Kidney (tissue), 22 donors: ENCODE measurements at places on chromosomes 2 and 18. TPM values are rescaled to one million over a fixed set of nuclear protein-coding genes. Genes with fewer than 3 reads are reported as not detected.
A peak's percentile ranks its signal among the peaks of the same experiment; 100 is the strongest.

- no peaks in the 10 kb centered on the region for H3K27me3 ChIP-seq
- no peak overlapping the region for H3K4me3 ChIP-seq
- H3K36me3 ChIP-seq, result no peaks in the 10 kb centered on the region
- no peaks in the 10 kb centered on the region for H3K4me1 ChIP-seq
- DNase-seq, result no peak
Observed at GRCh38 chr2:769771-770170, 92.6 kb upstream of the TMEM18 start.

DNA sequence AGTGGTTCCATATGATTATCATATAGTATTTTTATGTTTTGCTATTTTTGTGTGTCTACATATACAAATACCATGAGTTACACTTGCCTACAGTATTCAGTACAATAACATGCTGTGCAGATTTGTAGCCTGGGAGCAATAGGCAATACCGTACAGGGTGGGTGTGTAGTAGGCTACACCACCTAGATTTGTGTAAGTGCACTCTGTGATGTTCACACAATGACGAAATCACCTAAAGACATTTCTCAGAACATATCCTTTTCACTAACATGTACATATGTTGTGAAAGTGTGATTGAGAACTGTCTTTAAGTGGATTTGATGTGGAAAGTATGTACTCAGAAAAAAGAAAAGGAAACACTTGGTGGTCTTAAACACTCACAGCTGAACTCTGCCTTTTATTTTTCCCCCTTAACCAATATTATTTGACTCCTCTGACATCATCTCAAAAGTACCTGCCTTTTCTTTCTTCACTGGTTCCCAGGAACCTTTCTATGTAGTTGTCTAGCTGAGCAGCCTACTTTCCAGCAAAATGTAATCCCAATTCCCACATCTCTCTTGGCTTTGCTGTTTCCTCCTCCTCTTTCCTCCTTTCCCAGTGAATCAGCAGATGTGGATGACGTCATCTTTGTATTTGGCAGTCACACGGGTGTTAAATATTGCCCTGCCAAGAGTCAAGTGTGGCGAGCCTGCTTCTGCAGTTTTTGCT lies 47.7 kb downstream of the OSBPL6 start:
- no peak for DNase-seq
- H3K4me1 ChIP-seq, result no peaks in the 10 kb centered on the region
- no peaks in the 10 kb centered on the region for H3K36me3 ChIP-seq

The ZNF521 gene
- polyA plus RNA-seq, result 1.8 TPM

DNA sequence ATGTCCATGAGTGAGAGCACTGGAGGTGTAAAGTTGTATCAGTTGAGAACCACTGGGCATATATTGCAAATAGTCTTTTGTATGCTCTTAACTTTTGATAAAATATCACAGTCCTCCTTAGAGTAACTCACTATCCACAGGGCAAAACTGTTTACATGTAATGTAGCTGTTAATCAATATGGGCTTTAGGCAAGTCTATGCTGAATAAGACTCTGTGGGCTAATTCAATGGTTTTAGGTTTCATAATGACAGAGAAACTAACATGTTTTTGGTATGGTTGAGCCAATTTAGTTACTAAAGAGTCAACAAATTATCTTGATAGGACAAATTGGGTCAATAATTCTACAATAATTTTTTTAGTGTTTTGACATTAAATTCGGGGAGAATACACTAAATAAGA lies 1134.9 kb upstream of the FAM98A start:
- H3K36me3 ChIP-seq, result peaks cover 3% of the 10 kb centered on the region
- H3K4me3 ChIP-seq, result no peak overlapping the region
- H3K4me1 ChIP-seq, result no peaks in the 10 kb centered on the region
- H3K27me3 ChIP-seq, result no peaks in the 10 kb centered on the region

- H3K36me3 ChIP-seq, result no peaks in the 10 kb centered on the region
- peak overlapping the region; percentile 89 for H3K27ac ChIP-seq
- H3K4me1 ChIP-seq, result no peaks in the 10 kb centered on the region
Observed at GRCh38 chr2:190533175-190533967, 1.2 kb downstream of the NEMP2 start.

The MRPS9 gene
- polyA plus RNA-seq, result 60.9 TPM

GRCh38 chr2:156112323-156112722 lies 220.2 kb downstream of the NR4A2 start:
- H3K27me3 ChIP-seq, result no peaks in the 10 kb centered on the region
- H3K4me1 ChIP-seq, result no peaks in the 10 kb centered on the region
